ENCODE measurements at places on chromosomes 1 and 21.

GRCh38 chr1:92515796-92516201, 29.1 kb upstream of the GFI1 start:
- no peaks in the 10 kb centered on the region for H3K36me3 ChIP-seq
- no peak for DNase-seq
- H3K27ac ChIP-seq, result no peak overlapping the region
- no peaks in the 10 kb centered on the region for H3K27me3 ChIP-seq

- peaks cover 4% of the 10 kb centered on the region for H3K4me1 ChIP-seq
- peaks cover 1% of the 10 kb centered on the region for H3K27me3 ChIP-seq
- no peak overlapping the region for H3K4me3 ChIP-seq
These were observed 74.4 kb upstream of the GRIK3 start for GRCh38 chr1:37108596-37109188.

DNA sequence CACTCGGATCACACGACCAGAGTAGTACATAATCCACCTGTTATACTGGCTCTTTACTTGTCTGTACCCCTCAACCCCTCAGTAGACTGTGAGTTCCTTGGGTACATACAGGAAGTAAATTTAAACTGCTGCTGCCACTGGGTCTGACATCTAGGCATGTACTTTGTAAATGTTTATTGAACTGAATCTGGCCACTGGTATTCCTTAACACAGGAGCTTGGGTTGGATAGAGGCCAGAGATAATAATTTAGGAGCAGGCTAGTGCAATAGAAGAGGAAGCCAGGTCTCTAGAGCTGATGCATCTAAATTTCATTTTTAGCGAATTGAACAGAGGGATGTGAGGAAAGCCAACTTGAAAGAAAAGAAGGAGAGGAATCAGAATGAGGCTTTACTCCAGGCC, 12.4 kb downstream of the TTC4 start:
- no peaks in the 10 kb centered on the region for H3K4me1 ChIP-seq
- no peak for DNase-seq
- H3K27ac ChIP-seq, result no peak overlapping the region
- no peaks in the 10 kb centered on the region for H3K27me3 ChIP-seq
- no peak overlapping the region for H3K4me3 ChIP-seq
- H3K36me3 ChIP-seq, result peaks cover 77% of the 10 kb centered on the region

GRCh38 chr1:226372885-226373284, 35.0 kb downstream of the PARP1 start:
- peaks cover 88% of the 10 kb centered on the region for H3K36me3 ChIP-seq
- H3K4me3 ChIP-seq, result no peak overlapping the region
- no peaks in the 10 kb centered on the region for H3K4me1 ChIP-seq
- no peak overlapping the region for H3K27ac ChIP-seq
- DNase-seq, result no peak

DNA sequence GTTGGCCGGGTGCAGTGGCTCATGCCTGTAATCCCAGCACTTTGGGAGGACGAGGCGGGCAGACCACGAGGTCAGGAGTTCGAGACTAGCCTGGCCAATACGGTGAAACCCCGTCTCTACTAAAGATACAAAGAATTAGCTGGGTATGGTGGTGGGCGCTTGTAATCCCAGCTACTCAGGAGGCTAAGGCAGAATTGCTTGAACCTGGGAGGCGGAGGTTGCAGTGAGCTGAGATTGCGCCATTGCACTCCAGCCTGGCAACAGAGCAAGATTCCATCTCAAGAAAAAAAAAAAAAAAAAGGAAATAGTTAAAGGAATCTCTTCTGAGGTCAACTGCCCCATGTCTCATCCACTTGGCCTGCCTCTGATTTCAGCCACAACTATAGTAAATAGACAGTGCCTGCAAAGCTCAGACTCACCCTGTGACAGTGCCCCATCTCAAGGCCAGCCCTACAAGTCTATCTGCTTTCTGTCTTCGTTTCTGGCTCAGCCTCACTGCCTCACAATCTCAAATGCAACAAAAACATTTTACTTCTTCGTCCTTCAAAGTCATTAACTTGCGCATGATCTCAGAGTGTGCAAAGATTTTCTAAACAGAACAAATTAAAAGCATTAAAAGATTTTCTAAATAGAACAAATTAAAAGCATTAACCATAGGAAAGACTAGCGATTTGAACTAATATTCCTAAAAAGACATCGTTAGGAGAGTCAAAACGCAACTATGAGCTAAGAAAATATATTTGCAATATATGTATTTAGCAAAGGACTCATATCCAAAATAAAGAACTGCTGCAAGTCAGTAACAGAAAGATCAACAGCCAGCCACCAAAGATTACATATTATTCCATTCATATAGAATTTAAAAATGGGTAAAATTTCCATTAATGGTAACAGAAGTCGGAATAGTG, 65.0 kb upstream of the PRDX6 start:
- H3K4me1 ChIP-seq, result no peaks in the 10 kb centered on the region
- H3K4me3 ChIP-seq, result no peak overlapping the region
- DNase-seq, result no peak
- no peaks in the 10 kb centered on the region for H3K27me3 ChIP-seq

- DNase-seq, result no peak
- no peaks in the 10 kb centered on the region for H3K4me1 ChIP-seq
- H3K36me3 ChIP-seq, result peaks cover 34% of the 10 kb centered on the region
- no peaks in the 10 kb centered on the region for H3K27me3 ChIP-seq
- H3K4me3 ChIP-seq, result no peak overlapping the region
These were observed 17.2 kb downstream of the DNAJC16 start for GRCh38 chr1:15543589-15544568.

GRCh38 chr1:17013491-17014320, 2.0 kb upstream of the ATP13A2 start:
- H3K27ac ChIP-seq, result peak overlapping the region; percentile 88
- peaks cover 9% of the 10 kb centered on the region for H3K36me3 ChIP-seq
- no peak for DNase-seq
- peaks cover 58% of the 10 kb centered on the region for H3K4me1 ChIP-seq
- peak overlapping the region; percentile 73 for H3K4me3 ChIP-seq

- DNase-seq, result no peak
- no peak within 1 kb of the TSS for H3K27ac ChIP-seq
- H3K27me3 ChIP-seq, result peaks cover 42% of the 10 kb centered on the region
- peak within 1 kb of the TSS; percentile 54 for H3K4me3 ChIP-seq
These were observed at the start of gene GPR25 for GRCh38 chr1:200872446-200873115. Gene GPR25, plus strand, starts transcription at chr1:200872981. Its CDS starts 57 bp downstream, at chr1:200873038.

- no peak overlapping the region for H3K4me3 ChIP-seq
- no peak overlapping the region for H3K27ac ChIP-seq
- no peak for DNase-seq
These were observed 10.1 kb upstream of the PROK1 start for GRCh38 chr1:110440877-110441276.

DNA sequence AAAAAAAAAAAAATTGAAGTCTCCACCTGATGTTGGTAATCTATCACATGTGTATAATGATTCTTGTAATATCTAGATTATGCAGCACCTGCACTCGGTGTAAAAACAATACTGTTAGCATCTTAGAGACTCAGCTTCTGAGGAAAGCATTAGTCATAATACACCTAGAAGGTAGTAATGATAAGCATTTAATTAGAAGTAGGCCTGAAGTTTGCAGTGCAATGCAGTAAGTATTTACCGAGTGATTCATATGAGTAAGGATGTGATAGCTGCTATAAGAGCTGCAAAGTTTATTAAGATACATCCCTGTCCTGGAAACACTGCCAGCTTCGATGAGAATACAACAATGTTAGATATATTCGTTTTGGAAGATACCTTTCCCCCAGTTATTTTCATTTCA, 196.4 kb downstream of the GREM2 start:
- H3K27ac ChIP-seq, result no peak overlapping the region
- no peaks in the 10 kb centered on the region for H3K36me3 ChIP-seq
- no peaks in the 10 kb centered on the region for H3K27me3 ChIP-seq
- H3K4me1 ChIP-seq, result no peaks in the 10 kb centered on the region
- DNase-seq, result no peak

GRCh38 chr1:25559031-25559430, 15.6 kb downstream of the LDLRAP1 start:
- no peaks in the 10 kb centered on the region for H3K27me3 ChIP-seq
- H3K4me1 ChIP-seq, result peaks cover 4% of the 10 kb centered on the region
- H3K36me3 ChIP-seq, result peaks cover 3% of the 10 kb centered on the region
- H3K4me3 ChIP-seq, result no peak overlapping the region

DNA sequence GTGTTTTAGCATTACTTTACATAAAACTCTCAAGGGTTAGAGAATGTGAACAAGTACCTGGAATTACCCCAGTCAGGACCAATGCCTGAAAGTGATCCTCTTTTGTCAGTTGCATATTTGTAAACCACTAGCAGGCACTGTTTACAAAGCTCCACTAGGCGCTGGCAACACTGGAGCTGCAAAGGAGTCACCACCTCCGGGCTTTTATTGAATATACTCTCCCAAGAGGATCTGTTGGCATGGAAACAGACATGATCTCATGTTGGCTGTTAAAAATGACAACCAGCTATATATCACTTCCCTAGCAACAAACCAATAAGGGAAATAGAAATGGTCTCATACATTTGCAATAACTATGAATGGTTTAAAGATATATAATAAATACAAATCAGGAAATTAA, 116.0 kb downstream of the TTLL7 start:
- DNase-seq, result peak; percentile 16
- H3K4me3 ChIP-seq, result no peak overlapping the region
- no peaks in the 10 kb centered on the region for H3K27me3 ChIP-seq
- H3K4me1 ChIP-seq, result no peaks in the 10 kb centered on the region

GRCh38 chr1:206448471-206448870, 21.8 kb upstream of the IKBKE start:
- DNase-seq, result no peak
- H3K4me3 ChIP-seq, result no peak overlapping the region
- H3K27me3 ChIP-seq, result no peaks in the 10 kb centered on the region

GRCh38 chr1:193926956-193927355, 740.5 kb upstream of the B3GALT2 start:
- no peaks in the 10 kb centered on the region for H3K27me3 ChIP-seq
- no peak for DNase-seq
- H3K36me3 ChIP-seq, result peaks cover 36% of the 10 kb centered on the region
- no peak overlapping the region for H3K4me3 ChIP-seq
- H3K27ac ChIP-seq, result no peak overlapping the region

GRCh38 chr1:178308438-178308837, 188.3 kb downstream of the CLEC20A start:
- no peak for DNase-seq
- peaks cover 7% of the 10 kb centered on the region for H3K36me3 ChIP-seq
- H3K27me3 ChIP-seq, result no peaks in the 10 kb centered on the region
- H3K27ac ChIP-seq, result no peak overlapping the region
- H3K4me1 ChIP-seq, result peaks cover 31% of the 10 kb centered on the region

DNA sequence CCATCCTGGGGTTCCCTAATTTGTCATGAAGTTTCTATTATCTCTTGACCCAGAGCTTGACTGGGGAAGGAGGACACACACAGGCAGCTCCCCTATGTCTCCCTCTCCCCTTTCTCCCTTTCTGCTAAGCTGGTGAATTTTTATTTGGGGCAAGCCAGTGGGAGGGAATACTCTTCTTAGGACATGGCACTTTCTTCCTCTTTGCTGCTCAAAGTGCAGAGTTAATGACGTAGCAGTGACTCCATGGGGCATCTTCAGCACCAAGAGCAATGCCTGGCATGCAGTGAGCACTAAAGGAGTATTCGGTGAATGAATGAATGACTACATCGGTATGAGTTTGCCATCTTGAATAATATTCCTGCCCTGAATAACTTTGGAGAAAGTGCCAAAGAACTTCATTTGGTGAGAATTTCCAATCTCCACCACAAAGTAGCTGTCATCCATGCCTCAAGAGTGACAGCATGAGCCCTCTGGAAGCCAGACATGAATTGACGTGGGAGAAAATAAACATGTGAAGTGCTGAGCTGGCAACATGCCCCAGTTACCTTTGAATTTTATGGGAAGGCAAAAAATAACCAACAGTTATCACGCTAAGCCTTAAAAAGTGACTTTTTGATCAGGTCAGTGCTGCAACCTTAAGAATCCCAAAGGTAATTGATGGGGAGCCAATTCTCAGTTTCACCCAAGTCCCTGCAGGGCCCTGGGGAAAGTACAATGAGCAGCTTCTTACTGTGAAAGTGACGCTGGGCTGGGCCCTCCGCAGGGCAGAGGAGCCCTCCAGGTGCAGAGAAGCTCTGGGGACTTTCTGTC, 22.1 kb upstream of the ATF3 start:
- no peak overlapping the region for H3K27ac ChIP-seq
- DNase-seq, result no peak
- peaks cover 27% of the 10 kb centered on the region for H3K4me1 ChIP-seq
- no peaks in the 10 kb centered on the region for H3K27me3 ChIP-seq
- no peaks in the 10 kb centered on the region for H3K36me3 ChIP-seq
- no peak overlapping the region for H3K4me3 ChIP-seq

DNA sequence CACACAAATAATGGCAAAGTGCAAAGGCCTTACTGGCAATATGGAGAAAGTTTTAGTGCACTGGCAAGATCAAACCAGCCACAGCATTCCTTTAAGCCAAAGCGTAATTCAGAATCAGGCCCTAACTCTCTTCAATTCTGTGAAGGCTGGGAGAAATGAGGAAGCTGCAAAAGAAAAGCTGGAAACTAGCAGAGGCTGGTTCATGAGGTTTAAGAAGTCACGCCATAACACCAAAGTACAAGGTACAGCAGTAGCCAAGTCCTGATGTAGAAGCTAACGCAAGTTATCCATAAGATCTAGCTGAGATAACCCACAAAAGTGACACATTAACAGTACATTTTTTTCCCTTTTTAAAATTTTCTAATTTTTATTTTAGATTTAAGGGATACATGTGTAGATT, 57.1 kb downstream of the SLC27A3 start:
- H3K4me1 ChIP-seq, result no peaks in the 10 kb centered on the region
- no peak overlapping the region for H3K27ac ChIP-seq
- DNase-seq, result no peak
- H3K27me3 ChIP-seq, result no peaks in the 10 kb centered on the region

DNA sequence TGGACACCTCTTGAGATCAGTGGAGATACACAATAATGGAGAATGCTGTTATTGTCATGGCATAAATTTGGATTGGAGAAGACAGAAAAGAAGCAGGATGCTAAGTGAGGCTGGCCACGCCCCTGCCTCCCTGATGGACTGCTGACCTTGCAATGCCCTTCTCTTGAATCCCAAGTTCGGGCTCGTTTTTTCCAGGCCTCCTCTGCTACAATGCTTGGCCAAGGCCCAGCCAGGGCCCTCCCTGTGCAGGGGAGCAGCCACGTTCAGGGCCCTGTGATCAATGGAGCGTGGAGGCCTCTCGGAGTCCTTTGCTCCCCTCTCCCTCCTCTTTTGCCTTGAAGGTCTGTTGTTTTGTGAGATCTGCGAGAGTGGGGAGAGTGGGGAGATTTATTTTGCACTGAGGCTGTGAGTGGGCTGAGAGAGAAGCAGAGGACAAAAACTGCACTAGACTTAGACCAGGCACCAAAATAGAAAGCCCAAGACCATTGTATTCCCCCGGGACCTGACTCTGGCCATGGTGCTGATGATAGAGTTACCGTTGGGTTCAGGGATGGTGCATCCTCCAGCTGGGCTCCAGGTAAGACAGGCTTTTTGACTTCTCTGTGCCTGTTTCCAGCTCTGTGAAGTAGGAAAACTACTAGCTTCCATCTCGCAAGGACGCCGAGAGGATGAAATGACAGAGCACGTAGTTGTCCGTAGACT, 268.6 kb downstream of the KAZN start:
- no peak overlapping the region for H3K27ac ChIP-seq
- H3K4me3 ChIP-seq, result no peak overlapping the region
- H3K4me1 ChIP-seq, result peaks cover 19% of the 10 kb centered on the region
- no peaks in the 10 kb centered on the region for H3K27me3 ChIP-seq
- DNase-seq, result peak; percentile 26
- H3K36me3 ChIP-seq, result no peaks in the 10 kb centered on the region
